ENCODE measurements at places on chromosomes 6 and 20.

GRCh38 chr6:52317841-52318581 lies 33.5 kb upstream of the MCM3 start:
- DNase-seq = no peak

DNA sequence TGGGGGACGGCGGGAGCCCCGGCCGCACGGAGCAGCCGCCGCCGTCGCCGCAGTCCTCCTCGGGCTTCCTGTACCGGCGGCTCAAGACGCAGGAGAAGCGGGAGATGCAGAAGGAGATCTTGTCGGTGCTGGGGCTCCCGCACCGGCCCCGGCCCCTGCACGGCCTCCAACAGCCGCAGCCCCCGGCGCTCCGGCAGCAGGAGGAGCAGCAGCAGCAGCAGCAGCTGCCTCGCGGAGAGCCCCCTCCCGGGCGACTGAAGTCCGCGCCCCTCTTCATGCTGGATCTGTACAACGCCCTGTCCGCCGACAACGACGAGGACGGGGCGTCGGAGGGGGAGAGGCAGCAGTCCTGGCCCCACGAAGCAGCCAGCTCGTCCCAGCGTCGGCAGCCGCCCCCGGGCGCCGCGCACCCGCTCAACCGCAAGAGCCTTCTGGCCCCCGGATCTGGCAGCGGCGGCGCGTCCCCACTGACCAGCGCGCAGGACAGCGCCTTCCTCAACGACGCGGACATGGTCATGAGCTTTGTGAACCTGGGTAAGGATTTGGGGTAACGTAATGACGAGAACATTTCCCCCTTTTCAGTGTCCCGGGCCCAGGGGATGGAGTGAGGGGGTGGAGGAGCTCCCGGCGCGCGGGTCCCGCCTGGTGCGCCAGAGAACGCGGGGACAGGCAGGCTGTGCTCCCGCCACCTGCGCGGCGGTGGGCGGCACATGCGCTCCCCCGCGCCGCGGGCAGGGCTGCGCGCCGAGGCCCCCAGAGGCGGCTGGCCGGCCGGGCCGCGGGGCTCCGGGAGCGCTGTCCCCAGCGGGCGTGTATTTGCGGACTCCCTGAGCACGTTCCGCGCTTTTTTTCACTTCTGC lies 1.4 kb downstream of the BMP6 start:
- no peak for DNase-seq

DNA sequence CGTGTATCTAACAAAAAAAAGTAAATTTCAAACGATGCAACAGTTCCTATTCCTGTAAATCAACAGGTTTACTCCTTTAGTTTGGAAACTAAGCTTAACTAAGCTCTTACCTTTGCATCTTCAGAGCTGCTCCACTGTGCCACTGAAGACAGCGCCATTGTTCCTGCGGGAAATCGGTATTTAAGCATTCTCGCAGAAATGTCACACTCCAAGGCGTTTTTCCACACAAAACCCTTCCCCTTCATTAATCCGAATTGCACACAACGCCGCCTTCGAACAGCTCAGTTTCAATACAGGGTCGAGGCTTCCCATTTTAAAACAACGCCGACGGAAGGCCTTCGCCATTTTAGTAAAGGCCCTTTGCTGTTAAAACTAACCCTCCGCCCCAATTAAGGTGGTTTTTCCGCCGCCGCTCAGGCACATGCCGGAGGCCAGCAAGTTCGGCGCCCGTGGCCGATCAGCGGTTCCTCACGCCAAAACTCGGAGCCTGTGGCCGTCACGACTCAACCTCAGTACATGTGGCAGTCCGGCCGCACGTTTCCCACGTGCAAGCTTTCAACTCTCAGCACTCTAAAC lies 35.4 kb upstream of the SYNCRIP start:
- no peak for DNase-seq

DNA sequence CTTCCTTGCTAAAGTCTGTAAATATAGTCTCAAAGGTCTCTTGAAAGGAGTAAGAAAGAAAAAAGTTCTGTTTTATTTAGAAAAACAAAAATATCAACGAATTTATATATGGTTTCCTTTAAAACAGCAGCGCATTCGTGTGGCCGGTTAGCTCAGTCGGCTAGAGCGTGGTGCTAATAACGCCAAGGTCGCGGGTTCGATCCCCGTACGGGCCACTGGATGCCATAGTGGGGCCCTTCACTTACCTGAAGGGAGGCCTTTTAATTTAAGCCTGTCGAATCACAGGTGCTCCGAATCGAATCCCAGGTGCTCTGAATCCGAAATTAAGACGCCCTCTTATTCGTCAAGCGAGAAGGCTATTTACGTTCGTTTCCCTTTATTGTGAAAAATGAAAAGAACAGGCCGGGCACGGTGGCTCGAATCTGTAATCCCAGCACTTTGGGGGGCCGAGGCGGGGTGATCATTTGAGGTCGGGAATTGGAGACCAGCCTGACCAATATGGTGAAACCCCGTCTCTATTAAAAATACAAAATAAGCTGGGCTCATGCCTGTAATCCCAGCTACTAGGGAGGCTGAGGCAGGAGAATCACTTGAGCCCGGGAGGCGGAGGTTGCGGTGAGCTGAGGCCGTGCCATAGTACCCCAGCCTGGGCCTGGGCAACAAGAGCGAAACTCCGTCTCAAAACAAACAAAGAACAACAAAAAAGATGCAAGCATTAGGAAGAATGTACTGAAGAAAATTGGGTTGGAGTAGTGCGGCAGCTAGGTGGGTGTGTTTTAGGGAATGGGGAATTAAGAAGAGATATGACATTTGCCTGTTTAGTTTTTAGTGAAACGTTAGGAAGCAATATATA lies 195.8 kb upstream of the ZNF184 start:
- DNase-seq = no peak

DNA sequence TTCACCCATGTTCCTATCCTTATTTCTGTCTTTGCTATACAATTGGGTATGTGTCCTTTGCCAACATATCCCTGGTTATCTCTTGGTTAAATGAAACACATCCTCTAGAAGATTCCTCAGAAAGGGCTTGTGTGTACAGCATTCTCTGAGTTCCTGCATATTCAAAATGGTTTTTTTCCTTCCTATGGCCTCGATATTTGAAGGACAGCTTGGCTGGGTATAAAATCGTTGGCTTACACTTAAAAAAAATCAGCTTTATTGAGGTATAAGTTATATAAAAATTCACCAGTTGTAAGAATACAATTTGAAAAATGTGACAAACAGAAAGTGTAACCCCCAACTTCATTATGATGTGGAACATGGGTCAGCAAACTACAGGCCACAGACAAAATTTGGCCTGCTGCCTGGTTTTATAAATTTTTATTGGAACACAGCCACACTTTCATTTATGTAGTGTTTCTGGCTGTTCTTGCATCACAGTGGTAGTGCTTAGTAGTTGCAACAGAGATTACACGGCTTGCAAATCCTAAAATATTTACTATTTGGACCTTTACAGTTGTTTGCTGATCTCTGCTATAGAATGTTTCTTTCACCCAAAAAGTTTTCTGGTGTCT lies 16.7 kb downstream of the PCMT1 start:
- DNase-seq = no peak

DNA sequence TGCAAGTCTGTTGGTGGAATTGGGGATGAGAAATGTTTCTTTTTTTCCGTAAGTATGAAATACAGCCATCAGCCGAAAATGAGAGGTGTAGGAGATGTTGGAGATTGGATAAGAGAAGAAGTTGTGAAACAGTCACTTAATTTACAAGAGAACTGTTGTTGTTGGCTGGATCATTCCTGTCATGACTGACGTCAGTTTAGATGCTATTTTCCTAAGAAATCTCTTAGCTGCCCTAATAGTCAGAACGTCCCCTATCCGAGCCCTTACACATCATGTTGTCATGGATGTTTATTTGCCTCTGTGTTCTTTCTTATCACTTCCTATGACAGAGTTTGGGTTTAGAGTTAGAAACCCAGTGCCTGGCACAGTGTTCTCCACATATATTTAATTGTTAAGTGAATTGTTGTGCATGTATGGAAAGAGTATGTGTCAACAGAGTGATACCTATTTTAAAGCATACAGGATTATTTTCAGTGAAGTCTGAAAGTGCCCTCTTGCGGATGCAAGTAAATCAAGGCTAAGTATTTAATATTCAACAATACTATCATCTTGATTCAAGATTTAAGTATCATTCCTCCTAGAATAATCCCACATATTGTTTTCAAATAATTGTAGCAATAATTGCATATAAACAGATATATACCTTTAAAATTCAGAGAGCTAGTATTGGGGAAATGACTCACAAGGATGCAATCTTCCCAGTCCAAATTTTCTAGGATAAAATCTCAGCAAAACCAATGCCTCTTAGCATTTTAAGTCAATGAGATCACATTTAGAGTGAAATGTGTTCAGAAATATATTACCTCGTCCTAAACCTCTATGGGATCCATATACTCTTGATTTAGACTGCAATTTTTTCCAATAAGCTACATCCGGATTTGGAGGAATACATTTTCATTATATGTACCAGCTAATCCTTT lies 309.9 kb upstream of the NOX3 start:
- no peak for DNase-seq

DNA sequence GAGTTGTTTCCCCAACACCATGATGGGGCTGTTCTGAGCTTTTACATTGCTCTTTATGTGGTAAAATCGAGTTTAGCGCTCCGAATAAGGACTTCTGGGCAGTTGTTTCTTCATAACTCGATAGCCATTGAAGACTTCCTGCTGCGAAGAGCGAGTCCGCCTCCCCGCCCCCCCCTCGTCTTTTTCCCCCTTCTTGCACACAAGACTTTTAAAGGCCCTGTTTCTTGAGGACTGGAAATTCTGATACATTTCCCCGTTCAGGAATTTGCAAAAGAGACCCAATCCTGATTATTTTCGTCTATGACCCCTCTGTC lies 1.5 kb upstream of the CITED2 start:
- DNase-seq = no peak

GRCh38 chr6:141140905-141141304 lies 991.8 kb upstream of the GJE1 start:
- no peak for DNase-seq

GRCh38 chr20:25622049-25622448 lies 1.8 kb downstream of the NANP start:
- DNase-seq = no peak
